Natural killer cell treated with Interleukin-12 subunit alpha and Interleukin-12 subunit beta and Interleukin-15 and Interleukin-18, amount 100 ng/mL, for 72 hours (primary cell): ENCODE measurements at places on chromosomes 3 and 15. TPM values are rescaled to one million over a fixed set of nuclear protein-coding genes. Genes with fewer than 3 reads are reported as not detected.

DNA sequence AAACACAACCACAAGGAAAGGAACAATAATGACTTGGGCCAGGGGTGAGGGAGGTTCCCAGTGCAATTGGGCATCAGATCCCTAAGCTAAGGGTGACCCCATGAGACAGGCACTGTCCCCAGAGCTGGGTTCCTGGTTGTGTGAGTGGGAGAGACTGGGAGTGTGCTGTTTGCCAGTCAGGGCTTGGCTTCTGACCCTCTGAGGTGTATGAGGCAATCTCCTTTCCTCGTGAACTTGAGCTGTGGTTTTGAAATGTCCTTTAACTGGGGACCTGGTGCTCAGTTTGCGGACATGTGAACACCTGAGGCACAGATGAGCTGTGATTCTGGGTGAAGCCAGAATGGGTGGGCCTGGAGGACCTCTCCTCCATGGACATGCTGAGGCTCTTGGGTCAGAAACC is 58.5 kb upstream of the PLXNA1 start:
- peak overlapping the region; percentile 15 for H3K4me3 ChIP-seq
- H3K27me3 ChIP-seq, result peaks cover 32% of the 10 kb centered on the region
- peaks cover 19% of the 10 kb centered on the region for H3K36me3 ChIP-seq

- no peak overlapping the region for H3K4me3 ChIP-seq
- H3K4me1 ChIP-seq, result no peaks in the 10 kb centered on the region
- no peaks in the 10 kb centered on the region for H3K36me3 ChIP-seq
- no peak for DNase-seq
- H3K27ac ChIP-seq, result no peak overlapping the region
- H3K27me3 ChIP-seq, result no peaks in the 10 kb centered on the region
Observed at GRCh38 chr15:36965570-36966342, 134.6 kb downstream of the MEIS2 start.

DNA sequence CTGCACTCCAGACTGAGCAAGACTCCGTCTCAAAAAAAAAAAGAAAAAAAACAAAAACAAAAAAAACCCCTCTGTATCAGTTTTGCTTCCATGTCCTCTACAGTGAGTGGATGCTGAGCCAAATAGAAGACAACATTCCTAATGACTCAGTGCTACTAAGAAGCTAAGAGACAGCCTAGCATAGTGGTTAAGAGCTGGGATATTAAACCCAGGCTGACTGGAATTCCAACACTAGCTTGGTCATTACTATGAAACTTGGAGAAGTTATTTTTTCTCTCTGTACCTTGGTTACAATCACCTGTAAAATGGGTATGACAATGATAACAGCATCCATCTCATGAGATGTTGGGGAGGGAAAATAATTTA is 60.9 kb upstream of the PYGO1 start:
- no peak overlapping the region for H3K27ac ChIP-seq
- no peaks in the 10 kb centered on the region for H3K36me3 ChIP-seq
- no peak for DNase-seq
- H3K4me3 ChIP-seq, result no peak overlapping the region

DNA sequence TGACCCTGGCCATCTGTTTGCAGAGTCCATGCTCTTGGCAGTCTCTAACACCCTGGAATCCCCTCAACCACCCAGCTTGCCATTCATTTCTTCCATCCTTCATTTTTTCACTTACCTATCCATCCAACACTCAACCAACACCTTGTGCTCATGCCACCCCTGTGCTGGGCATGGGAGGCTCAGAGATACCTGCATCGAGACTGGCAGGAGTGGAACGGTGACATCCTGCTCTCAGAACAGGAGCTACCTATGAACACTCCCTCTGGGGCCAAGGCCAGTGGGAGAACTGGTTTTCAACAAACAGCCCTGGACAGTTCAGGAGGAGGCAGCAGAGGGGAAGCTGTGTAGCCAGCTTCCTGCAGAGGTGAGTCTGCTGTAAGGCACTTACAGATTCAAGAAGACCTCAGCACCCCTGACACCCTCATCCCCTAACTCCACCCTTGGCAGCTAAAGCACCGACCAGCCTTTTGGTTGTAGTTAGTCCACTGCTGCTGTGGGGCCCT is 19.5 kb upstream of the ATP2B2 start:
- H3K36me3 ChIP-seq, result no peaks in the 10 kb centered on the region
- no peaks in the 10 kb centered on the region for H3K4me1 ChIP-seq
- peaks cover 45% of the 10 kb centered on the region for H3K27me3 ChIP-seq
- no peak overlapping the region for H3K27ac ChIP-seq
- DNase-seq, result no peak

DNA sequence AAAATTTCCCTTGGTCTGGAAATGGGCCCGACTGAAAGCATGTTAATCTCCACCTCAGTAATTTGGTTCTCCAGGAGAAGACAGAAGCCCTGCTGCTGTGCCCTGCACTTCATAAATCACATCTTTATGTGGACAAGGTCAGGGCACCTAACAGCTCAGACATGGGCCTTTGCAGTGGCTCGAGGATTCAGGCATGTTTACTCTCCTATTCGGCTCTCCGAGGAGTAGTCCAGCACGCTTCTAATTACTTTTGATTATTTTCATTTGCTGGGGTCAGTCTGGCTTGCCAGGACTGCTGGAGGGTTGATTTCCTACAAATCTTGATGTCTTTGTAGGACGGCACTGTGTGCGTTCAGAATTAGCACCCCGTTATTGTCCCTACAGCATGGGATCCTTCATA is 511.2 kb downstream of the MECOM start:
- H3K4me1 ChIP-seq, result peaks cover 5% of the 10 kb centered on the region
- peaks cover 16% of the 10 kb centered on the region for H3K27me3 ChIP-seq
- H3K36me3 ChIP-seq, result no peaks in the 10 kb centered on the region
- no peak overlapping the region for H3K27ac ChIP-seq
- DNase-seq, result no peak
- no peak overlapping the region for H3K4me3 ChIP-seq

DNA sequence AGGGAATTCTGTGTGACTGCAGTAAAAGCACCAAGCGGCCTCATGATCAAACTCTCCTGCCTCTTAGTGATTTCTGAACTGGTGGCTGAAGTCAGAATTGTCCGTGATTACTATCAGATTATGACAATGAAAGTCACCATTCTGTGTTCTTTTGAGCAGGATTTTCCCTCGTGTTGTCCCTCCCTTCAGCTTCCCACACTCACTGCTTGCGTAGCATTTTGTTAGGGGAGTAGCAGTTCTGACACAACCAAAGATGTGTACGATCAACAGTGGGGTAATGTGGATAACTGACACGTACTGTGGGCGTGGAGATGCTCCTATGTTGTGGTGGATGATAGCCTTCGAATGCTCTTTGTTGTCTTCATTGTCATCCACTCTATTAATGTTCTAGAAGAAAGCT is 67.8 kb upstream of the ICE2 start:
- no peaks in the 10 kb centered on the region for H3K27me3 ChIP-seq
- peaks cover 26% of the 10 kb centered on the region for H3K36me3 ChIP-seq

- no peak overlapping the region for H3K27ac ChIP-seq
- DNase-seq, result no peak
- H3K4me3 ChIP-seq, result no peak overlapping the region
Observed at GRCh38 chr3:12237912-12238650, 50.8 kb upstream of the PPARG start.

DNA sequence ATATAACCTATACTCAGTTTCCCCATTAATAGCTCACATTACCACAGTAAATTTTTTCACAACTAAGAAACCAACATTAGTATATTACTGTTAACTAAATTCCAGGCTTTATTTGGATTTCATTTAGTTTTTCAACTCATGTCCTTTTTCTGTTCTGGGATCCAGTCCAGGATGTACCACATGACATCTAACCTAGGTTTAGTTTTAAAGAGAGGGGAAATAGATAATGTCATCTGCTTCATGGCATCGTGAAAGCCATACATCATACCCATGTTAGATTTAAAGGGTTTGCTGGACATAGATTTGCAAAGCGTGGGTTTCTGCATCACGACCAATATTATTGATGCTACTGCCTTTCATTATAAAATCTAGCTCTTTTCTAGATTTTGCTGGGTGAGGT is 33.2 kb upstream of the RPP14 start:
- no peak for DNase-seq
- peaks cover 17% of the 10 kb centered on the region for H3K36me3 ChIP-seq
- H3K27ac ChIP-seq, result no peak overlapping the region
- no peaks in the 10 kb centered on the region for H3K27me3 ChIP-seq
- H3K4me3 ChIP-seq, result no peak overlapping the region

DNA sequence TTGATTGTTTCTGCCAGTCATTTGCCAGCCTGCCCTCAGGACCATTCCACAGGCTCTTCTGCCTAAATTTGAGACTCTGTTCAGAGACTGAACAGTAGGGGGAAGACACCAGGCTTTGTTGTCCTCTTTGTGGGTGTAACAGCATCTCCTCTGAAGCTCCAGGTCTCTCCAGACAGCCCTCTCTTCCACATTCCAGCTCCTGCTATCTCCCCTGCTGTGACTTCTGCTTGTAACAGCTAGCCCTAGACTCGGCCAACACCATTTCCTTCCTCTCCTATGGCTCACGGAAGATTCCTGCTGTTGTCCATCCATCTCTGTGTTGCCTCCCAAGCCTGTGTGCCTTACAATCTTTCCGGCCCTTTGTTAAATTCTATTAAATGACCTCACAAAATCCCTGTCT is 40.2 kb downstream of the SUCLG2 start:
- H3K4me3 ChIP-seq, result no peak overlapping the region
- H3K4me1 ChIP-seq, result peaks cover 8% of the 10 kb centered on the region
- H3K27me3 ChIP-seq, result no peaks in the 10 kb centered on the region
- H3K27ac ChIP-seq, result no peak overlapping the region
- H3K36me3 ChIP-seq, result peaks cover 15% of the 10 kb centered on the region

- peaks cover 4% of the 10 kb centered on the region for H3K36me3 ChIP-seq
- peaks cover 32% of the 10 kb centered on the region for H3K4me1 ChIP-seq
- peak; percentile 99 for DNase-seq
- H3K27ac ChIP-seq, result peak within 1 kb of the TSS; percentile 91
Observed at GRCh38 chr3:49673715-49674496, at the start of gene APEH. APEH (plus strand) TSS chr3:49674351; CDS start chr3:49674402, 51 bp downstream.

- no peaks in the 10 kb centered on the region for H3K27me3 ChIP-seq
- H3K4me1 ChIP-seq, result peaks cover 25% of the 10 kb centered on the region
- H3K4me3 ChIP-seq, result peak overlapping the region; percentile 92
- peak overlapping the region; percentile 93 for H3K27ac ChIP-seq
- H3K36me3 ChIP-seq, result no peaks in the 10 kb centered on the region
Observed at GRCh38 chr3:127671523-127672428, 976 bp upstream of the ABTB1 start.

- H3K4me1 ChIP-seq, result peaks cover 77% of the 10 kb centered on the region
- no peaks in the 10 kb centered on the region for H3K27me3 ChIP-seq
- H3K36me3 ChIP-seq, result no peaks in the 10 kb centered on the region
- peak overlapping the region; percentile 20 for H3K4me3 ChIP-seq
- DNase-seq, result no peak
- H3K27ac ChIP-seq, result peak overlapping the region; percentile 95
Observed at GRCh38 chr3:5004319-5005152, 25.3 kb downstream of the BHLHE40 start.

GRCh38 chr3:17340693-17341092 is 401.7 kb downstream of the TBC1D5 start:
- no peak overlapping the region for H3K27ac ChIP-seq
- peaks cover 6% of the 10 kb centered on the region for H3K36me3 ChIP-seq
- no peak for DNase-seq
- no peak overlapping the region for H3K4me3 ChIP-seq

DNA sequence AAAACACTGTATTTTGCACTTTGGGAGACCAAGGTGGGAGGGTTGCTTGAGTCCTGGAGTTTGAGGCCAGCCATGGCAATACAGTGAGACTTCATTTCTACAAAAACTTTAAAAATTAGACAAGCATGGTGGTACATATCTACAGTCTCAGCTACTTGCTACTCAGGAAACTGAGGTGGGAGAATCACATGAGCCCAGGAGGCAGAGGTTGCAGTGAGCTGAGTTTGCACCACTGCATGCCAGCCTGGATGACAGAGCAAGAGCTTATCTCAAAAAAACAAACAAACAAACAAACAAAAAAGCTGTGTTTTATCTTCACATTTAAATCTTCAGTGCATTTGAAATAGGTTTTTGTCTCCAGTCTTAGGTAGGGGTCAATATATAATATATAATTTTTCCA is 4.8 kb upstream of the SLC9C1 start:
- peaks cover 22% of the 10 kb centered on the region for H3K4me1 ChIP-seq
- H3K36me3 ChIP-seq, result no peaks in the 10 kb centered on the region
- no peak overlapping the region for H3K4me3 ChIP-seq

GRCh38 chr15:88637436-88637835 is 1.4 kb upstream of the ISG20 start:
- H3K4me1 ChIP-seq, result peaks cover 59% of the 10 kb centered on the region
- no peak for DNase-seq
- peak overlapping the region; percentile 93 for H3K4me3 ChIP-seq
- H3K27me3 ChIP-seq, result no peaks in the 10 kb centered on the region
- peak overlapping the region; percentile 90 for H3K27ac ChIP-seq

The CCR8 gene
- total RNA-seq, result 0.45 TPM

The P2RY14 gene
- 2.1 TPM for total RNA-seq

The SCAANT1 gene
- total RNA-seq, result 2.6 TPM

The REC114 gene
- total RNA-seq, result not detected
